ENCODE measurements at places on chromosomes 5 and 9.

DNA sequence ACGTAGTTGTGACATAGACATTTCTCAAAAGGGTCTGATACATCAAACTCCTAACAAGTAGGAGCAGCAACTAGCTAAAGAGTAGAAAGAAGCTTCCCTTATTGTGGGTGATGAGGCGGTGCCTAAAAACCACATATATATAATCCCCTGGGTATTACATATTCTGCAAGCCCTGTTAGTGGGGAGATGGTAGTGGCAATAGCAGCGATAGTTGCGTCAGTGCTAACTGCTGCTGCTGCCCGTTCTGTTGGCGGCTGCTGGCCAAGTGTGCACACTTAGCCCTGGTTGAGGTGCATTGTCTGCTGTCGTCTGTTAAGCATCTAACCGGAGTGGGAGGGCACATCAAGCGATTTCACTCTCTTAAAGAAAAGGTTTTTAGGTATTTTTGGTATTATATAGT lies 35.8 kb downstream of the VLDLR start:
- peaks cover 26% of the 10 kb centered on the region for H3K36me3 ChIP-seq
- H3K4me3 ChIP-seq = no peak overlapping the region
- no peak overlapping the region for H3K27ac ChIP-seq
- DNase-seq = no peak

GRCh38 chr5:106314221-106314824 lies 1356.4 kb downstream of the EFNA5 start:
- no peaks in the 10 kb centered on the region for H3K27me3 ChIP-seq
- no peaks in the 10 kb centered on the region for H3K4me1 ChIP-seq
- H3K27ac ChIP-seq = no peak overlapping the region
- DNase-seq = no peak
- no peak overlapping the region for H3K4me3 ChIP-seq
- no peaks in the 10 kb centered on the region for H3K36me3 ChIP-seq

DNA sequence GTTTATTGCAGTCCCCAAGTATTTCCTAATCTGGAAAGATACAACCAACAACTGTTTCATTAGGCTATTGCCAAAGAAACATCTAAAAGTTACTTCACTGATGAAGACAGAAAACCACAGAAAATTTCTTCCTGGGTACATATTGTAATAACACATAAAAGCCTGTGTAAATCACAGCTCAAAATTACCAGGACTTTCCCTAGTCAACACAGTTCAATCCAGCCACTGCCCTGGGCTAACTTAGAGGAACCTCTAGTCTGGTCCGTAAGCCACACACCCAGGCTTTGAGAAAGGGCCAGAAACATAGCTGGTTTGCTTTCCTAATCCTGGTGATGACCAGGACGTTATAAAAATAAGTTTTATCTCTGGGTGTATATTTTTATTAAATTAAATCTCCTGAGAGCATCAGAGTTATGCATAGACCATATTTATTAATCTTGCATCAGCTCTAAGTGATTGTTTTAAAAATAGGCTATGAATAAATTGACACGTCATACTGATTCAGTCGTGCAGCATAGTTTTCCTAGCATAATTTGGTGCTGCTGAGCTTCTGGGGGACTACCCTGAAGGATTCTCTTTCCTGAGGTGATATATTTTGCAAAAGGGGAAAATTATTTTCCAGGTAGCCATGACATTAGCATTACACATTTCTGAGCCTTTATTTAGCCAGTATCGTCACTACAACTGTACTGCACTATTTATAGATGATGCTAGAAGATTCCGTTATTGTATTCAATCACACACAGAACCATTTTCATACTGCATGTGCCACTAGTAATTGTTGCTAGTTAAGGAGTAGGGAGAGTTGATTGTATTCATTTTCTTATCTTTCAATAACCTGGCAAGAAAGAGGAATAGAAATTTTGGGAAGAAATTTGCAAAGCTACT lies 12.6 kb upstream of the MUSK start:
- DNase-seq = no peak
- H3K27me3 ChIP-seq = no peaks in the 10 kb centered on the region
- H3K36me3 ChIP-seq = no peaks in the 10 kb centered on the region
- H3K27ac ChIP-seq = no peak overlapping the region

DNA sequence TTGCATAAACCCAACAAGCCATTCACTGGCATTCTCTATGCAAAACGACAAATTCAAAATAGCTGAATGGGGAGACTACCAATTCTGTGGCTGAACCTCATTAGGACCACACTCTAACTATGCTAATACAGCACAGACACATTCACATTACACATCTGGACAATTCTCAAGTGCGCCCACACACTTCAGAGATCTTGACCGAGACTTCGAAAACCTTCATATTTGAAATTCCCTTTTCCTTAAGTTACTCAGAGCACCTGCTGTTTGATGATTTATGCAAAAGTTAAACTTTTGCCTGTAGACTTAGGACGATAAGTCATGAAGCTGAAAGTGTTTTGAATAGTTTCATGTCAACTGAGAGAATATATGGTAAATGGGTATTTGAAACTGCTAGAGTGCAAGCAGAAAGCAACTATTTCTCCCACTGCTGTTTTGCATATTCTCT lies 111.9 kb downstream of the FBN2 start:
- H3K4me3 ChIP-seq = no peak overlapping the region
- no peak overlapping the region for H3K27ac ChIP-seq
- H3K4me1 ChIP-seq = no peaks in the 10 kb centered on the region

DNA sequence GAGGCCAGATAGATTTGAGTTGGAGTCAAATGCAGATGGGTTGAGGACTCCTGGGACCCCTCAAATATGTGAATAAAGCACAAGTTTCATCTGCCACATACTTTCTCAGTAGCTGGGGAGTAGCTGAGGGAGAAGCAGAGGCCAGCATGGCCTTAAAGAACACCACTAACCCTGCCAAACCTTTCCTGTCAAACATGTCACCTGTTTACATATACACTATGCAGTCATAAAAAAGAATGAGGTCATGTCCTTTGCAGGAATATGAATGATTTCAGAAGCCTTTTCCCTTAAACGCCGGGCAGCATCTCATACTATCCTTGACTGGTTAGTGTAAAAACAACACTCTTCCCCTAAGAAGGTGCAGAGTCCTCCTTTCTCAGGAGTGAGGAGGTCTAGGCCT lies 25.2 kb upstream of the HSD17B4 start:
- H3K4me3 ChIP-seq = no peak overlapping the region
- H3K27ac ChIP-seq = peak overlapping the region; percentile 6
- DNase-seq = no peak

DNA sequence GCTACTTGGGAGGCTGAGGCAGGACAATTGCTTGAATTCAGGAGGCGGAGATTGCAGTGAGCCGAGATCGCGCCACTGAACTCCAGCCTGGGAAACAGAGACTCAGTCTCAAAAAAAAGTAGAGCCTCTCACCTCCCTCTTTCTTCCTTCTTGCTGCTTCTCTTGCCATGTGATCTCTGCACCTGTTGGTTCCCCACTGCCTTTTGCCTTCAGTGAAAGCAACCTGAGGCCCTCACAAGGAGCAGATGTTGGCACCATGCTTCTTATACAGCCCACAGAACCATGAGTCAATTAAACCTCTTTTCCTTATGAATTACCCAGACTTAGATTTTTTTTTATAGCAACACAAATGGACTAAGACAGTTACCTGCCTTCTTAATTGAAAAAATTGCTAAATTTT lies 45.6 kb upstream of the GLRX start:
- H3K36me3 ChIP-seq = no peaks in the 10 kb centered on the region
- peaks cover 46% of the 10 kb centered on the region for H3K4me1 ChIP-seq
- no peaks in the 10 kb centered on the region for H3K27me3 ChIP-seq
- no peak overlapping the region for H3K27ac ChIP-seq

- no peak overlapping the region for H3K27ac ChIP-seq
- no peak overlapping the region for H3K4me3 ChIP-seq
- H3K27me3 ChIP-seq = no peaks in the 10 kb centered on the region
- no peaks in the 10 kb centered on the region for H3K36me3 ChIP-seq
Observed at GRCh38 chr5:25412116-25412661, 767.4 kb upstream of the CDH10 start.

DNA sequence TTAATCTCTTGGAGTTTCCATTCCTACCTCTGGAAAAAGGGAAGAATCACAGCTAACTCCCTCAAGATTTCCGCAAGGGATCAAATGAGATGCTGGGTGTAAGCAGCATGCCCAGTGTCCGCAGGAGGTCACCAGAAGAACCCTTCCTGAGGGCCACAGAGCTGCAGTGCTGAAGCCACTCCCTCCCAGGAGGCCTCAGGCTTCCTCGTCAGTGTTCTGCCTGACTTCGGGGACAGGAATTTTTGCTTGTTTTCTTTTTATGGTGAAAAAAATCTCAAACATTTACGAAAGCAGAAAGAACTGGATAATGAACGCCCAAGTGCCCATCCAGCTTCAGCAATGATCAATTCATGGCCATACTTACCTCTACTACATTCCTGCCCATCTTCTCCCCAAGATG lies 183.0 kb downstream of the CDK5RAP2 start:
- H3K4me1 ChIP-seq = no peaks in the 10 kb centered on the region
- peaks cover 26% of the 10 kb centered on the region for H3K36me3 ChIP-seq

GRCh38 chr5:168471785-168472184 lies 14.5 kb upstream of the RARS1 start:
- H3K27me3 ChIP-seq = no peaks in the 10 kb centered on the region
- no peak for DNase-seq
- H3K4me3 ChIP-seq = no peak overlapping the region

DNA sequence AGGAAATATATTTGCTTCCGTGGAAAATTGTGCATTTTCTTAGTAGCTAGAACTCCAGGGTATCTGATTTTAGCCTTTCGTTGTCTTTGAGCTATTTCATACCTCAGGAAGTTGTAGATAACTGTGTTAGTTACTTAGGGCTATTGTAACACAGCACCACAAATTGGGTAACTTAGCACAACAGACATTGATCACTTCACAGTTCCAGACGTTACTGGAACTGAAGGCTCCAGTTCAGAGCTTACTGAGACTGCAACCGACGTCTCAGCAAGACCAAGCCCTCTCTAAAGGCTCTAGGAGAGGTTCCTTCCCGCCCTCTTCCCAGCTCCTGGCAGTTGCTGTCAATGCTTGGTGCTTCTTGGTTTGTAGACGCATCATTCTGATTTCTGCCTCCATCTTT lies 17.7 kb upstream of the ANKRD33B start:
- no peaks in the 10 kb centered on the region for H3K36me3 ChIP-seq
- peaks cover 4% of the 10 kb centered on the region for H3K4me1 ChIP-seq
- no peak for DNase-seq
- H3K27ac ChIP-seq = no peak overlapping the region

- no peak overlapping the region for H3K4me3 ChIP-seq
- H3K27me3 ChIP-seq = no peaks in the 10 kb centered on the region
Observed at GRCh38 chr5:146796911-146797310, 81.6 kb downstream of the PPP2R2B start.

- H3K4me1 ChIP-seq = peaks cover 88% of the 10 kb centered on the region
- no peaks in the 10 kb centered on the region for H3K27me3 ChIP-seq
- DNase-seq = no peak
- no peaks in the 10 kb centered on the region for H3K36me3 ChIP-seq
Observed at GRCh38 chr5:31936683-31937082, 237.4 kb downstream of the GOLPH3 start.

- no peak overlapping the region for H3K4me3 ChIP-seq
- no peak overlapping the region for H3K27ac ChIP-seq
- H3K36me3 ChIP-seq = peaks cover 81% of the 10 kb centered on the region
Observed at GRCh38 chr9:75130621-75131230, 42.4 kb downstream of the OSTF1 start.

- no peak overlapping the region for H3K4me3 ChIP-seq
- DNase-seq = no peak
- no peaks in the 10 kb centered on the region for H3K4me1 ChIP-seq
- H3K27ac ChIP-seq = no peak overlapping the region
- no peaks in the 10 kb centered on the region for H3K27me3 ChIP-seq
Observed at GRCh38 chr5:130868186-130868840, 296.7 kb downstream of the HINT1 start.

DNA sequence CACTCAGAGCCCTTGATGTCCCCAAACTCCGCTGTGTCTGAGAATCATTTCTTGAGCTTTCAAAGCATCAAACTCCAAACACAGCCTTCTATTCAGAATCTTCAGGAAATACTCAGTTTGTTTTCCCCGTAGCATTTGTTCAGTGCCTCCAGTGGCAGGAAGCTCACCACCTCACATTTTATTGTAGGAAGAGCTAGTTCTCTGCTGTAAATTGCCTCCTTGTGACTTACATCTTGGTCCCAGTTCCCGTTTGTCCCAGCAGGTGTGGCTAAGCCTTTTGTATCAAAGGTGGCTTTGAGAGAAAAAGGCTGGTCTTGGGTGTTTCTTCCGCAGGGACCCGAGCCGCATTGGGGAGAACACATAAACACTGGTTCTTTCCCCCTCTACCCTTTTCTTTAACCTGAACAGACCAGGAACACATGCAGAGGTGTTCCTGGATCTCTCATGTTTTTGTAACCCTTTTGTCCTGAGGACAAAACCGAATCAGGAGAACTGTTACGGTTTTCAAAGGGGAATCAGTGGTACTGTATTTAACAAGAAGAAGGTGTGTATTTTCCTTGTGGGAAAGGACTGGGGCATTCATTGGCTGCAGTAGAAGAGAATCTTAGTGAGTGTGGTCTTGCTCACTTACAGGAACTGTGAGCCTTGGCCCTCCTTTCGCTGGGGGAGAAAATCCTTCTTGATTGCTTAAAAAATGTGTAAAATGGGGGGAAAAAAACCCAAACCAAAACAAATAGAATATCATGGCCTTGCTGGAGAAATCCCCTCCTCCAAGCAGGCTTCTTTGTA lies 1.9 kb downstream of the OSMR start:
- no peak for DNase-seq
- no peaks in the 10 kb centered on the region for H3K36me3 ChIP-seq
- peaks cover 5% of the 10 kb centered on the region for H3K27me3 ChIP-seq
- no peaks in the 10 kb centered on the region for H3K4me1 ChIP-seq
- H3K27ac ChIP-seq = peak overlapping the region; percentile 95
- peak overlapping the region; percentile 73 for H3K4me3 ChIP-seq

DNA sequence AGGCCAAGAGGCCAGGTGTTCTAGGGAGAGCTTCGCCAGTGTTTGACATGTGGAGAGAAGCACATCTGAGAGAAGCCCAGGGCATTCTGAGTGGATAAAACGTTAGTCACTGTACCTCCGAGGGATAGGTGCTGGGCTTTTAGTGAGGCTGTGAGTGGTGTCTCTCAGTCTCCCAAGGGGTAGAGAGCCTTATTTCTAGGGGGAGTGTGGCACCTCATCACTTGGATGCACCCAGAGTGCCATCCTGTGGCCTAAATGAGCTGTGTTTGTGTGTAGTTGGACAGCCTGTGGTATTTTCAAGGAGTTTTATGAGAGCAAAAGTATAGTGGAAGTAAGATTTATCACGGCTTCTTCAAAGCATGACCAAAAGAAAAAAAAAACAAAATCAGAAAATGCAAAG lies 1046.9 kb upstream of the WWC1 start:
- DNase-seq = no peak
- H3K36me3 ChIP-seq = no peaks in the 10 kb centered on the region
- H3K4me3 ChIP-seq = no peak overlapping the region
- no peak overlapping the region for H3K27ac ChIP-seq

GRCh38 chr9:132356324-132356924 lies 1.6 kb upstream of the SETX start:
- H3K4me3 ChIP-seq = no peak overlapping the region
- H3K27me3 ChIP-seq = no peaks in the 10 kb centered on the region
- no peak overlapping the region for H3K27ac ChIP-seq

DNA sequence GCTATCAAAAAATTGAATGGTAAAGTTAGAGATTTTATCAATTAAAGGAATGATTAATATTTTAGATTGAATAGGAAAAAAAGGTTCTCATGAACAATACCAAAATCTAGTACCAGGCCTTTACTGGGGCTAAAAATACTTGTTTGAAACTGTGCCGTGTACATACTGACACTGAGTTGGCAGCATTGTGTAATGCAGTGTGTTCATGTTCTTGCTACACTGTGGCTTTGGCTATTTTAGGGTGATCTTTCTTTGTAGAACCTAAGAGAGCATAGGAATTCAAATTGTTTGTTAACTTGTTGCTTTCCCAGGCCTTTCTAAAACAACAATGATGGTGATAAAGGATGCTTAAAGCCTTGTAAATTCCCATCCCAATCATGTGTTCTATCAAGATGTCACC lies 80.9 kb downstream of the KIF4B start:
- peaks cover 19% of the 10 kb centered on the region for H3K4me1 ChIP-seq
- H3K27ac ChIP-seq = no peak overlapping the region
- H3K36me3 ChIP-seq = no peaks in the 10 kb centered on the region
- no peak overlapping the region for H3K4me3 ChIP-seq
